ENCODE measurements at places on chromosomes 3 and 15.

GRCh38 chr3:119557877-119558269 is 1.5 kb downstream of the CD80 start:
- DNase-seq, result no peak

- DNase-seq, result no peak
Observed at GRCh38 chr3:183359036-183359435, 69.4 kb downstream of the MCF2L2 start.

DNA sequence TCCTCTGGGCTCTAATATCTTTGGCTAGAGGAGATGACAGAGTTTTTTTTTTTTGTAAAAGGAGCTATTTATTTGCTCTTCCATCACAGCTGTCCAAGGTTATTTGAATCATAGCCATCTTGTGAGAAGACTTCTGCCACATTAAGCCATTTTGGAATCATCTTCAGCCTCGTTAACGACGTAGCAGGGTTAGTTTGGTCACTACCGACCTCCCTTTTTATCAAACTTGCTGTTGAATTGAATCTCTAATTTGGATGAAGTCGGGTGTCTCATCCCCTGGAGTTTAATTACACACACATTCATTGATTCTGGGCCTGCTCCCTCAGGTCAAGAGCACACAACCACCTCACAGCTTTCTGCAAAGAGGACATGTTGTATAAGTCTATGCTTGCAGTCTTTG is 238.7 kb downstream of the CPNE4 start:
- DNase-seq, result no peak

DNA sequence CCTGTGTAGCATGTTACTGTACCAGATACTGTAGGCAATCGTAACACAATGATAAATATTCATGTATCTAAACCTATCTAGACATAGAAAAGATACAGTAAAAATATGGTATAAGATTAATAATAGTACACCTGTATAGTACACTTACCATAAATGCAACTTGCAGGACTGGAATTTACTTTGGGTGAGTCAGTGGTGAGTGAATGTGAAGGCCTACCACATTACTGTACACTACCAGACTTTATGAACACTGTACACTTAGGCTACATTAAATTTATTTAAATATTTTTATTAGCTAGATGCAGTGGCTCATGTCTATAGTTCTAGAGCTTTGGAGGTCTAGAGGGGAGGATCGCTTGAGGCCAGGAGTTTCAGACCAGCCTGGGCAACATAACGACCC is 186.6 kb upstream of the ROPN1 start:
- no peak for DNase-seq

DNA sequence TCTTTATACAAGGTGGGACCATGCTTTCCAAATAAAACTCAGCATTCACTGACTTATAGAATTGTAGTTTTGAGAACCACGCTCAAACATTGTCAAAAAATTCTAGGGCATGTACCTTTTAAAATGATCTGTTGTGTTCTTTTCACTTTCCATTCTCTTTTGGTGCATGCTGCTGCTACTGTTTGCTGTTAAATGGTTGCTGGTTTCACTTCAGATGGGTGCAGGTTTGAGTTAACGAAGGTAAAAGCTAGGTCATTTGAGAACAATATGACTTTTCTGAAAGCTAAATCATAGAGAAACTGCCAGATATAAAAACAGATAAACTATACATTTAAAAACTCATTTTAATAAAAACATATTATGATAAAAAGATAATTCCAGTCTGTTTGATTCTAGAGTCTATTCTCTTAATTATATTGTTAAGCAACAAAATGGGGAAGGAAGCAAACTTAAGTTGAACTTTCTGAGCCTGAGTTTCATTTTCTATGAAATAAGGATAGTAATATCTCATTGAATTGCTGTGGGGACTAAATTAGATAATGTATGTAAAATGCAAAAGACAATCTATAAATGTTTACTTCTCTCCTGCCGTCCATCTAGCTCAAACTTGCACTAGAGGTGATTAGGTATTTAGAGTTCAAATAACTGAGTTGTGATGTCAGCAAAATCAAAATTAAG is 82.4 kb downstream of the OXSM start:
- no peak for DNase-seq

Data from NCI-H1417 treated with DMSO at 0.1 percent for 48 hours (cell line).